ENCODE measurements at places on chromosomes 1 and 21. TPM values are rescaled to one million over a fixed set of nuclear protein-coding genes. Genes with fewer than 3 reads are reported as not detected.

GRCh38 chr1:64505232-64505943, 35.5 kb downstream of the CACHD1 start:
- peaks cover 2% of the 10 kb centered on the region for H3K4me1 ChIP-seq
- H3K4me3 ChIP-seq = peak overlapping the region; percentile 46
- H3K27ac ChIP-seq = no peak overlapping the region
- no peaks in the 10 kb centered on the region for H3K36me3 ChIP-seq
- peaks cover 6% of the 10 kb centered on the region for H3K27me3 ChIP-seq

GRCh38 chr21:31629972-31630711, 29.4 kb upstream of the SOD1 start:
- H3K4me3 ChIP-seq = no peak overlapping the region
- peak; percentile 93 for DNase-seq
- no peaks in the 10 kb centered on the region for H3K36me3 ChIP-seq
- no peak overlapping the region for H3K27ac ChIP-seq
- peaks cover 1% of the 10 kb centered on the region for H3K27me3 ChIP-seq

DNA sequence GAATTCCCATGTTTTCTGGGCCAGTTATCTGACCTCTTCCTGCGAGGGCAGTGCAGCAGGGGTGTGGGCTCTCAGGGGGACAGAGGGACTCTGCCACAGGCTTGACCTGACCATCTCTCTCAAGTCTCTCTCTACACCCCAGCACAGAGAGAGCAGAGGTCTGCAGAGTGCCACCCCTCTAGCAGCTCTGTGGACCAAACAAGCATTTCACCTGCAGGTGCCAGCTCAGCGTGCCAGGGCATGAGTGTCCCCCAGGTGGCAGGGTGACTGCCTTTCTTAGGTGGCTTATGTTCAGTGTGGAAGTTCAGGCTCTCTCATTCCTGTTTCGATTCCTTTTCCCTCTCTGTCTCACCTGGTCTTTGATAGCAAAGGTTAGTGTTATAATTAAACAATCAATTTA, 191.3 kb downstream of the CACNA1E start:
- H3K27me3 ChIP-seq = no peaks in the 10 kb centered on the region
- DNase-seq = no peak
- H3K27ac ChIP-seq = no peak overlapping the region
- no peaks in the 10 kb centered on the region for H3K4me1 ChIP-seq

- peak overlapping the region; percentile 49 for H3K27ac ChIP-seq
- no peak for DNase-seq
- H3K4me1 ChIP-seq = peaks cover 5% of the 10 kb centered on the region
- H3K4me3 ChIP-seq = no peak overlapping the region
Observed at GRCh38 chr1:66438062-66438461, 95.9 kb upstream of the SGIP1 start.

GRCh38 chr1:84574936-84575335, 696 bp upstream of the CTBS start:
- no peak overlapping the region for H3K4me3 ChIP-seq
- peaks cover 2% of the 10 kb centered on the region for H3K4me1 ChIP-seq
- peaks cover 2% of the 10 kb centered on the region for H3K36me3 ChIP-seq
- no peak for DNase-seq
- no peak overlapping the region for H3K27ac ChIP-seq

MTARC2 gene
- total RNA-seq = 0.56 TPM

HTR6 gene
- not detected for total RNA-seq
